ENCODE measurements at places on chromosomes 12 and 14. TPM values are rescaled to one million over a fixed set of nuclear protein-coding genes. Genes with fewer than 3 reads are reported as not detected.

DNA sequence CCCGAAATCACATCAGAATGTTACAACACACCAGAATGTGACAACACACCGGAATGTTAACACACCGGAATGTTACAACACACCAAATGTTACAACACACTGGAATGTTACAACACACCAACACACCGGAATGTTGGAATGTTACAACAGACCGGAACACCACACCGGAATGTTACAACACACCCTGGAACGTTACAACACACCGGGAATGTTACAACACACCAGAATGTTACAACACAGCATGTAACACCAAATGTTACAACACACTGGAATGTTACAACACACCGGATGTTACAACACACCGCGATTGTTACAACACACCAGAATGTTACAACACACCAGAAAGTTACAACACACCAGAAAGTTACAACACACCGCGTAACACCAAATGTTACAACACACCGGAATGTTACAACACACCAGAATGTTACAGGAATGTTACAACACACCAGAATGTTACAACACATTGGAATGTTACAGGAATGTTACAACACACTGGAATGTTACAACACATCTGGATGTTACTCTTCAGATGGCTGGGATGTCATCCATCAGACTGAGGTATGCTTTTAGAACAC is 21.1 kb downstream of the CHFR start:
- H3K4me3 ChIP-seq, result no peak overlapping the region
- no peaks in the 10 kb centered on the region for H3K27me3 ChIP-seq
- H3K36me3 ChIP-seq, result no peaks in the 10 kb centered on the region
- DNase-seq, result no peak
- no peaks in the 10 kb centered on the region for H3K4me1 ChIP-seq

DNA sequence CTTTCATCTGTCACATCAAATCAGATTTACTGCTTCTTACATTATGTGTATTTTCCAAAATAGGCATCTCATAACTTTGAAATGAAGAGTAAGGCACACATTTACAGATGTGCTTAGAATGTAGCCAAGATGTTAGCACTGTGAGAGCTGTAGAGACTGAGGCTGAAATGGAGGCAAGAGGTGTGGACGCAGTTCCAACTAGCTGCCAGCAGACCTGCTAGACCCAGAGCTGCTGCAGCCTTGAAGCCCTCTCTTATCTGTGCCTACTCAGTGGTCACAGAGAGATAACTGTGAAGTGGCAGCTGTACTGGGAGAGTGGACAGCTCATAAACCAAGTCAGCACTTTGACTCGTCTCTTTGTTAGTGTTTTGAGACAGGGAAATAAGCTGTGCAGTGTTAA is 470.9 kb downstream of the CCER1 start:
- H3K36me3 ChIP-seq, result no peaks in the 10 kb centered on the region
- H3K27ac ChIP-seq, result no peak overlapping the region
- DNase-seq, result no peak
- no peaks in the 10 kb centered on the region for H3K27me3 ChIP-seq
- H3K4me3 ChIP-seq, result no peak overlapping the region
- no peaks in the 10 kb centered on the region for H3K4me1 ChIP-seq

DNA sequence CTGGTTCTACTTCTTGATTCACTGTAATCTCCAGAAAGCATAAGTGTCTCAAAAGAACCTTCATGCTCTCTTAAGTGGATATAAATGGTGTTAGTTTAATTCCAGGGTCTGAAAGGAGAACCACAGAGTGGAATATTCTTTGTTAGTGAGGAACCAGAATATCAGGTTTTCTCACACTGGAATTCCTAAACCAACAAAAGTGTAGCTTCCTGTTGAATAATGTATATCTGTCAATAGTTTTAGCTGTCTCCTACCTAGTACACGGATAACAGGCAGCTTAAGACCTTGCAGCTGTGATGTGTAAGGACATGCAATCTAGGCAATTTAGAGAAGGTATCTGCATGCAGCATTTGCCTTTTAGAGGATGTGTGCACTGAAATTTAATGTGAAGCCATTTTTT is 24.0 kb downstream of the LRIG3 start:
- no peaks in the 10 kb centered on the region for H3K4me1 ChIP-seq
- H3K27me3 ChIP-seq, result no peaks in the 10 kb centered on the region
- H3K36me3 ChIP-seq, result no peaks in the 10 kb centered on the region
- no peak overlapping the region for H3K27ac ChIP-seq

DNA sequence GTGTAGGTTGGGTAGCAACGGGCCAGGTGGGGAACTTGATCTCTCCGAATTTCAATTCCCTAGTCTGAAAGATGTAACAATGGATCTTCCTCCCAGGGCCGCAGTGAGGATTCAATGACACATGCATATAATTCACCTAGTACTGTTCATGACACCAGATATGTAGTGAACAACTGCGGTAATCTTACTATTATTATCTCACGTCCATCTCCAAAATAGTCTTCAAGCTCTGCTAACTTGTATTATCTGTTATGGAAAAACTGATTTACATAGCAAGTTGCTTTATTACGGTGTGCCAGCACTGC is 26.4 kb downstream of the MOK start:
- DNase-seq, result no peak
- no peaks in the 10 kb centered on the region for H3K27me3 ChIP-seq
- H3K36me3 ChIP-seq, result no peaks in the 10 kb centered on the region
- H3K4me3 ChIP-seq, result no peak overlapping the region
- H3K4me1 ChIP-seq, result no peaks in the 10 kb centered on the region

SALL2 gene
- total RNA-seq, result 28.8 TPM

CCDC197 gene
- not detected for total RNA-seq

- no peaks in the 10 kb centered on the region for H3K36me3 ChIP-seq
- H3K27me3 ChIP-seq, result no peaks in the 10 kb centered on the region
- H3K27ac ChIP-seq, result no peak overlapping the region
- DNase-seq, result no peak
These were observed 47.6 kb downstream of the NINJ2 start for GRCh38 chr12:615620-616019.

All from uterus (tissue), 4 donors.